ENCODE measurements at places on chromosomes 2 and 18.

- no peak for DNase-seq
Observed at GRCh38 chr18:68667121-68667520, 47.8 kb downstream of the TMX3 start.

- no peak for DNase-seq
Observed at GRCh38 chr2:180144338-180144813, 137.3 kb upstream of the CWC22 start.

DNA sequence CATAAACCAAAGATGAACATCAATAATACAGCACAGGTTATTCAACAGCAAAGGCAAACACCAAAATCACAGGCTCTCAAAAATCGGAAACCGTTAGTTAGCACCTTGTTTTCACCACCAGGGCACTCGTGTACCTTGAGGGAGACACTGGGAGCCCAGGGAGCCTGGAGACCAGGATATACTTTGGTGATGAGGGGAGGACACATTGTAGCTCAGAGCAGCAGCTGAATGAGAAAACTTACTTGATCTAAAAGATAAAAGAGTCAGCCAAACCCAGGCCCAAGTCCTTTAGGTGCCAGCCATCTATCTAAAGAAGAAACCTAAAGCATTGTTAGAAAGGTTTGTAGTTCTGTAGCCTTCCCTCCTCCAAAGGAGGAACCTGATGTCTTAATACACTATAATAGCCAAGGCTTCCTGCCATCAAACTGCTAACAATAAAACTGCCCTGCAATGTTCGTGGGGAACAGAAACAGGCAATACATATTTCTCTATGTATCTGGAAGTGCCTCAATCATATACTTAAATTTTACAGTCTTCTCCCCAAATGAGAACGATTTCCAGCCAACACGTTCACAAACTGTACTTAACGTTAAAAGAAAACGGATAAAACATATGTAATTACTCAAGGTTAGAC lies 19.3 kb downstream of the BCL11A start:
- no peak for DNase-seq

GRCh38 chr18:7604361-7604760 lies 37.2 kb downstream of the PTPRM start:
- peak; percentile 38 for DNase-seq

DNA sequence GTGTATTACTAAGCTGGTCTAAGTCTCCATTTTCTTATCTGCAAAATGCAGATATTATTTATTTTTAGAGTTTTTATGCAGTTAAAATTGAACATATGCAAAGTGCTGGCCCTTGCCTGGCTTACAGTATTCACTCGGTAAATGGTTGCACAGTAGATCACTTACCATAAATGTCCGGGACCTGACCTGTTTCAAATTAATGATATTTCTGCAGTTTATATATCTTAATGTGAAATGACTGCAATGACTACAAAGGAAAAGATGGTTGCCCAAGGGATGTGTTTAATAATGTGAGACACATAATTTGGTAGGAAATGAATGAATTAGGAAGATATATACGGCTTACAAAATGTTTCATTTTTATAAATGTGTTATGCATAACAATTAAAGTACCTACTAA lies 37.1 kb downstream of the LRRC30 start:
- DNase-seq, result no peak

DNA sequence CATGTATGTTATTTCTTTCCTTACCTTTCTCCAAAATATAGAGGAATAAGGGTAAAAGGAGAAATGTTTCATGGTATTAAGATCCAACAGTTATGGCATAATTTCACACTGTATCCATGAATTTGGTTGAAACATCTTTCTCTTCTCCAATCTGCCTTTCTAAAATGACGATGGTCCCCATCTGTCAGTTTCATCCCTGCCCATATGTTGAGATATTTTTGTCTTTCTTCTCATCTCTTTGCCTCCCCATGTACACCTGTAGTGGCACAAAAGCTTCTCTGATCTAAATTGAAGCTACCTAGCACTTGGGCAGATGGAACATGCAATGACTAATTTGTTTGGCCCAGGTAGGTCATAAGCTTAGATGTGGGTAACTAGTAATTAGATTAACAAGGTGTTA lies 90.7 kb upstream of the LRRTM1 start:
- no peak for DNase-seq

DNA sequence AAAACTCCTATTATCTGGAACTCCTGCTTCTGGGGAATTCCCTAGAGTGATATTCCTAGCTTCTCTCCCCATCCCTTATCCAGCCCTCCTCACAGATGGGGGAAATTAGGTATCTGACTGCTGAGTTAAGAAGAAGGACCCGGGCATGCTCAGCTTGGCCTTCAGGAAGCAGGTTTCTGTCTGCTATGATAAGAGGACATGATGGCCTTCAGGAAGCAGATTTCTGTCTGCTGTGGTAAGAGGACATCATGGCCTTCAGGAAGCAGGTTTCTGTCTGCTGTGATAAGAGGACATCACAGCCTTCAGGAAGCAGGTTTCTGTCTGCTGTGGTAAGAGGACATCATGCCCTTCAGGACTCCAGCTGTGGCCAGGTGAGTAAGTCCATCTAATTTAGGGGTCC lies 65.2 kb downstream of the PLEKHM3 start:
- DNase-seq, result no peak

Data from right hindlimb (tissue), 1 donor.